ENCODE measurements at places on chromosomes 7 and 10.

- DNase-seq, result no peak
These were observed 38.0 kb downstream of the MEOX2 start for GRCh38 chr7:15648461-15648961.

DNA sequence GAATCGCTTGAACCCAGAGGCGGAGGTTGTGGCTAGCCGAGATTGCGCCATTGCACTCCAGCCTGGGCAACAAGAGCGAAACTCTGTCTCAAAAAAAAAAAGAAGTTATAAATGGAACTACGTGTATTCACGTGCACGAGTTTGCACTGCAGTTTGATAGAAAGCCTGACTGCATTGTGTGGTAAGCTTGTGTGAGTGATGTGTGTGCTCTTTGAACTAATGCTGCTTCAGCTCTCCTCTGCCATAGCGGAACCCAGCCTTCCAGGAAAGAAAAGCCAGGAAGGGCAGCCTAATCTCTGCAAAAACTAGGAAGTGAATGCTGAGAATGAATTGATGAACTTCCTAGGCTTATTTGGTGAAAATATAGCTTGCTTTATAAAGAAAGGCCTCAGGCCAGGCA lies 15.6 kb upstream of the MKRN1 start:
- DNase-seq, result no peak

DNA sequence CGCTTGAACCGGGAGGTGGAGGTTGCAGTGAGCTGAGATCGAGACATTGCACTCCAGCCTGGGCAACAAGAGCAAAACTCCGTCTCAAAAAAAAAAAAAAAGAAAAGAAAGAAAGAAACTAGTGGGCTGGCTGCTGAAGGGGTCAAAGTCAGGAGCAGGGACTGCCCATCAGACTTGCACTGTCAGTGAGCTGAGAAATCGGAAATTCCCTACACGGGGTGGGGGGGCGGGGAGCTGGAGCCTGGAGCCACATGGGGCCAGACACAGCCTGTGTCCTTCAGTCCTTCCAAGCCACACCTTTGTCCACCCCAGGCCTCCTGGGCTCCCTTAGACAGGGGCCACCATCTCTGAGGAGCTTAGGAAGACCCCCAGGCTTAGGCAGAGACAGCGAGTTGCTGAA lies 34.5 kb downstream of the SRRM3 start:
- no peak for DNase-seq

DNA sequence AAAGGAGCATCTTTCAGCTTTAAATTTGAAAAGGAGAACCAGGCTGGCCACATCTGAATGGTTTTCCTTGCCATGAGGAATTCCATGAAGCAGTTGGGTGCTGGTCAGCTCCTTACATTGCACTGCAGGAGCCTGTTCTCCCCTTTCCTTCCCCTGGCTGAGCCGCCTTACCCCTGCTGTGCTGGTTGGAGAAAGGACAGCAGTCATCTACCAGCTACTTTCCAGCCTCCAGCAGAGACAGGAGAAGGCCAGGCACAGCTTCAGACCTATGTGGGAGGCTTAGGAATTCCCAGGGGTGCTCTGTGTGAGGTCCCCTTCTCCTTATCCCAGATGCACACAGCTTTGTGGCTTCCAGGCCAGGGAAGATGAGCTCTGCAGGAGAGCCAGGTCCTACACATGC lies 4.7 kb downstream of the C10orf71 start:
- no peak for DNase-seq

DNA sequence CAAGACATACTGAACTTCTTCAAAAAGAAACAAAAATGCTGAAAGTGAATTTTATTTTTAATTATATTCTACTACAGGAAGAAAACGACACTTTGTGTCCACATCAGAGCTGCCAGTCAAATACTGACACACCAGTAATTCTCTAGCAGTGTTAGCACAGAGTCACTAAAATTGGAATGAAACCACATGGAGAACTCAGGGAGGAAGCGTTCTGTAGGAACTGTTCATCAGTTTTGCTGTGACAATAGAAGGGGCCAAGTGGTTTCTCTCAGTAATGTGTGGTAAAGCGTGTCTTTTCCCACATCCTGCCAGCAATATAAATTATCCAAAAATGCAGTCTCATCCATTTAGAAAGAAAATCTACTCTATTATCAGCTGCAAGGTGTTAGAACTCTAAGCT lies 683.3 kb downstream of the GRM8 start:
- DNase-seq, result no peak

GRCh38 chr7:134702366-134703240 lies 56.0 kb downstream of the BPGM start:
- peak; percentile 39 for DNase-seq

GRCh38 chr10:11381023-11381422 lies 230.4 kb downstream of the USP6NL start:
- DNase-seq, result no peak

DNA sequence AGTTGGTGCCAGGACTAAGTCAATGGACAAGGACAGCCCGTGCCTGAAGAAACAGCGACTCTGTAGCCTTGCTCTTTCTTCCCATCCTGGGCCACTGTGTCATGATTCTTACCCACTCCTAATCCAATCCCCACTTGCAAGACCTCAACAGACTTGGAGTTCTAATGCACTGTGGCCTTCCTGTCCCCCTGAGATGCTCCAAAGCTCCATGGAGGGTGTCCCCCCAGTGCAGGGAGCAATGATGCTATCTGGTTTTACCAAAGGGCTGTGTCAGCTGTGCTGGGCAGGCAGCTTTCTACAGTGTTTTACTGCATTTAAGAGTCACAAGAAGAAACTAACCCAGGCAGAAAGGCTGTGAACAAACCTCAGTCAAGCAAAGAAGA lies 108.1 kb downstream of the PRKAG2 start:
- DNase-seq, result no peak

- DNase-seq, result no peak
These were observed 102.7 kb downstream of the PDGFA start for GRCh38 chr7:416761-417624.

DNA sequence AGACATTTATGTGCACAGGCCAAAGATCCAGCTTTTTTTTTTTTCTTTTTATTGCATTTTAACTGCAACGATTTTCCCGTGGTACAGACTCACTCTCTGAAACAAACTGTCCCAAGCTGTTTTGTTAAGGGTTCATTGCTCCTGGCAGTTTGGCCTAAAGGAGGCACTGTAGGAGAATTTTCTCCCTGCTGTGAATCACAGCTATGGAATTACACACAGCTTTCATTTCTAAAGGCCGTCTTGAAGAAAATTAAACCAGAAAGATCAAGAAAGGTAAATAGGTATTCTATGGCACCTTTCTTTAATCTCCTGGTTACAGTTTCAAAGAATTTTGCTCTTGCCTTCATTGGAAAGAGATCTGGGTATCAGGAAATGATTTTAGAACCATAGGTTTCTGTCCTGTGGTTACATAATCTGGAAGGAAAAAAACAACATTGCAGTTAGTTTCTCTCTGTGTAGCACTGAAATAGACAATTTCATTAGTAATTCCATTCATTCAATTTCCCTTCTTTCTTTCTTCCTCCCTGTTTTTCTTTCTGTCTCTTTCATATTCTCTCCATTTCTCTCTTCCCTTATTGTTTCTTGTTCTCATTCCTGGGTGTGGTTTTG lies 51.2 kb downstream of the PDK4 start:
- peak; percentile 10 for DNase-seq

GRCh38 chr7:130821864-130822263 lies 87.9 kb upstream of the KLF14 start:
- DNase-seq, result no peak

DNA sequence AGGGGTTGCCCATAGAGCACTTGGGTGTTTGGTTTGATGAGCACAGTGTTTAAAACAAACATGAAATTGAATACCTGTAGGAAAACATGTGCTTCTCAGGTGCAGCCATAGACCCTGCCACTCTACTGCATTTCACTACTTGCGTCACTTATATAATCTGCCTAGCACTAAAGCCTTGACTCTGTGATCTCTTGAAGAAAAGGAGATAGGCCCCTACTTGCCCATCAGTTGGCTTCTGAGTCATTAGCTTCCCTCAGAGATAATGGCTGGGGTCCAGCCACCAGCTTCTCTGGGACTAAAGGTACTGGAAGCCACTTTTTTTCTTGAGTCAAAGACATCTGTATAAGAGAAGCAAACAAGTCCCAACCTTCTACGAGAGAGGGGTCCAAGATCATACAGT lies 45.9 kb upstream of the BTRC start:
- no peak for DNase-seq

GRCh38 chr7:81439591-81439990 lies 330.3 kb downstream of the HGF start:
- DNase-seq, result no peak

GRCh38 chr7:135617781-135618180 lies 44.5 kb upstream of the STMP1 start:
- no peak for DNase-seq

GRCh38 chr7:27901028-27901760 lies 161.2 kb downstream of the TAX1BP1 start:
- DNase-seq, result peak; percentile 27

GRCh38 chr7:17626235-17626634 lies 314.1 kb downstream of the SNX13 start:
- no peak for DNase-seq
